ENCODE measurements at places on chromosomes 1 and 21. TPM values are rescaled to one million over a fixed set of nuclear protein-coding genes. Genes with fewer than 3 reads are reported as not detected.

ACTA1 gene
- total RNA-seq, result 0.13 TPM

WNT4 gene
- 0.41 TPM for total RNA-seq

C1orf116 gene
- total RNA-seq, result 2.6 TPM

CFAP45 gene
- total RNA-seq, result 0.51 TPM

MRPS14 gene
- 17.0 TPM for total RNA-seq

KCNK2 gene
- 0.10 TPM for total RNA-seq

RPE65 gene
- total RNA-seq, result not detected

PAQR7 gene
- 3.4 TPM for total RNA-seq

RIT1 gene
- total RNA-seq, result 24.9 TPM

KISS1 gene
- total RNA-seq, result 1.0 TPM

PGLYRP3 gene
- not detected for total RNA-seq

BATF3 gene
- total RNA-seq, result 32.0 TPM

SH2D1B gene
- total RNA-seq, result 0.15 TPM

C1orf210 gene
- total RNA-seq, result not detected

BNIPL gene
- 0.09 TPM for total RNA-seq

NID1 gene
- total RNA-seq, result 8.1 TPM

C8B gene
- not detected for total RNA-seq

C1orf167 gene
- total RNA-seq, result not detected

FYB2 gene
- not detected for total RNA-seq

PEAR1 gene
- 10.5 TPM for total RNA-seq

MYCL gene
- total RNA-seq, result 1.3 TPM

LYSMD1 gene
- 5.6 TPM for total RNA-seq

TEDDM1 gene
- not detected for total RNA-seq

SYT14 gene
- total RNA-seq, result 0.11 TPM

LYPLA2 gene
- 62.8 TPM for total RNA-seq

ETV3L gene
- not detected for total RNA-seq

DMRTA2 gene
- total RNA-seq, result 0.13 TPM

CD48 gene
- total RNA-seq, result not detected

FCAMR gene
- total RNA-seq, result not detected

UBL4B gene
- not detected for total RNA-seq

CRYZ gene
- total RNA-seq, result 61.6 TPM

LCE1C gene
- total RNA-seq, result not detected

RGS13 gene
- not detected for total RNA-seq

LYPD8 gene
- not detected for total RNA-seq

BLACAT1 gene
- not detected for total RNA-seq

TRIM17 gene
- not detected for total RNA-seq

RNPEP gene
- total RNA-seq, result 93.7 TPM

FABP3 gene
- total RNA-seq, result not detected

PDC gene
- not detected for total RNA-seq

COL8A2 gene
- total RNA-seq, result 0.09 TPM

ATP6V1G3 gene
- not detected for total RNA-seq

OR2L5 gene
- total RNA-seq, result not detected

CD52 gene
- total RNA-seq, result not detected

SIK1 gene
- total RNA-seq, result 12.8 TPM

VSIG8 gene
- not detected for total RNA-seq

LCE1A gene
- not detected for total RNA-seq

CCDC30 gene
- total RNA-seq, result 0.92 TPM

GSTM4 gene
- 10.1 TPM for total RNA-seq

DR1 gene
- total RNA-seq, result 34.2 TPM

PRAMEF1 gene
- not detected for total RNA-seq

TFF3 gene
- not detected for total RNA-seq

MORC3 gene
- 10.2 TPM for total RNA-seq

KRTAP13-2 gene
- total RNA-seq, result not detected

TACSTD2 gene
- not detected for total RNA-seq
